Femur (tissue), 1 donor: ENCODE measurements at places on chromosomes 1 and 21.

GRCh38 chr21:43207868-43208267, 39.1 kb downstream of the CRYAA start:
- DNase-seq = peak; percentile 7

GRCh38 chr1:206895325-206895724, 1.9 kb upstream of the IL24 start:
- DNase-seq = no peak

- no peak for DNase-seq
Observed at GRCh38 chr1:29238620-29239002, 2.3 kb downstream of the PTPRU start.

DNA sequence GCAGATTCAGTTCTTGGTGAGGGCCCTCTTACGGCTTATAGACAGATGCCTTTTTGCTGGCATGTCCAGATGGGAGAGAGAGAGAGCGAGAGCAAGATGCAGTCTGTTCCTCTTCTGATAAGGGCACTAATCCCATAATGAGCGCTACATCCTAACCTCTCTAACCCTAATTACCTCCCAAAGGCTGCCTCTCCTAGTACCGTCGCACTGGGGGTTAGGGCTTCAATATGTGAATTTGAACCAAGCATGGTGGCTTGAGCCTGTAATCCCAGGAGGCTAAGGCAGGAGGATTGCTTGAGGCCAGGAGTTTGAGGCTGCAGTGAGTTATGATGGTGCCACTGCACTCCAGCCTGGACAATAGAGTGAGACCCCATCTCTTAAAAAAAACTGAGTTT, 10.5 kb upstream of the SDE2 start:
- no peak for DNase-seq

DNA sequence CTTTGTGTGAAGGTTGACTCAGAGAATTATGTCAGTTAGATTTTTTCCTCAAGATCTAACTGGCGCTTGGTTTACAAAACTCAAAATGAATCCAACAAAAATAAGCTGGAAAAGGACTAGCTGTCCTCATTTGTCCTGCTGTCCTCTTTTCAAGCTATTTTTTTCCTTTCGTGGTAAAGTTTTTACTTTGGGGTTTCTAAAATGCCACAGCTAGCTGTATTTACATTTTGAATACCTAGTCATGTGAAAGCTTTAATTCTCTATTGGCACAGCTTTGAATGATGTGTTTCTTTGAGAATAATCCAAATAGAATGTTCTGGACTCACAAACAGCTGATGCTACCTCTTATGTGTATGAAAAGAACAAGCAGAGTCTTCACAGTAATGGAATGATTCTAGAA, 673.6 kb upstream of the NR5A2 start:
- DNase-seq = no peak

- no peak for DNase-seq
Observed at GRCh38 chr1:56533197-56533596, 46.2 kb downstream of the PLPP3 start.

- no peak for DNase-seq
Observed at GRCh38 chr1:118564961-118565703, 380.1 kb upstream of the SPAG17 start.

GRCh38 chr1:25819491-25820246, at the start of gene MTFR1L:
MTFR1L (plus strand) TSS chr1:25819954; CDS start chr1:25823105, 3,151 bp downstream.
- DNase-seq = peak; percentile 92

GRCh38 chr1:24319312-24319863, at the start of gene GRHL3:
GRHL3 (plus strand) TSS chr1:24319357; CDS start chr1:24319552, 195 bp downstream.
- DNase-seq = no peak

DNA sequence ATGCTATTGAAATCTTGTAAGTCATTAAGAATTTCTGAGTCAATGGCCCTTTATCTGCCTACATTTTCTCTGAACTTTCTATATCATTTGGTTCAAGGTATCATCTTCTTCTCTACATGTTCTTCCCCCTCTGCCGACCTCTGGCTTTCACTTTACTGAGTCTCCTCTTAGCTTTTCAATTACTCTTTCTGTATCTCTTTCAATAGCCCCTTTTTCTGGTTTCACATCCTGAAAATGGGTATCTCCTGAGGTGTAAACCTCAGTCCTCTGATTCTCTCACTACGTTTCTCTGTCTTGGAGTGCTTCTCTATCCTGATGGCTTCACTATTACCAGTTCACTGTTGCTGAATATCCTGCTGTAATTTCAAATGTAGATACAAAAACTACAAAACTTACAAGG, 98.9 kb downstream of the LYST start:
- DNase-seq = no peak

DNA sequence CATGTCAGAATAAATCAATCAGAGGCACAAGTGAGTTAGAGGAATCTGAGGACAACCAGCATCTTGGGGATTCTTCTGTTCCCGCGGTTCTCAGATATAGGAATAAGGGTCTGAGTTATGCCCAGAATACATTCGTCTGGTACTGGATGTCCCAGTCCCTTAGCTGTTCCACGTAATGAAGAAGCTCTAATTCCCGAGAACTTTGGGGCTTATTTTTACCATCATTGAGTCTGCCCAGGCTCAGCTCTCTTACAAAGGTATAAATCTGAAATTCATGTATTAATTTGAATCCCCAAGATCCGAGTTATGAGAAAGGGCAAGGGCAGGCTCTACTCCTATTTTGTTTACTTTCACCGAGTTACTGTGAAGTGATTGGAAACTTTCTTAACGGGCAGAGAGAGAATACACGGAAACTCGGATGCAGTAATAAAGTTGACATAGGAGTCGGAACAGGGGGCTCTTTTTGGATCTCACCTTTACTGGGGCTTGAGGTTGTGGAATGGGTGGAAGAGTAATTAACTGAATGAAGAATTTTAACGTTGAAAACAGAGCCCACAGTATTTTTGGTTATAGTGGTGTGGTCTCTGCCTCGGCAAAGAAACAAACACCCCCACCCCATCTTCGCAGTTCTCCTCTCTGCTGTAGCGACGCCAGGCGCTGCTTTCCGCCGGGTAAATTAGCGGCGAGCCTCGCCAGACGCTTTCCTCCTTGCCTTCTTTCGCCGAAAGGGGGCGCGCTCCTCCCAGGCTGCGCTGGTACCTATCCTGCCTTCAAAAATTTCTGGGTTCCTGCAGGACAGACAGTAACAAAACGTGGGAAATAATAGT, 7.1 kb downstream of the PRRX1 start:
- DNase-seq = peak; percentile 86

- DNase-seq = no peak
Observed at GRCh38 chr1:57820356-57821095, 396.7 kb upstream of the DAB1 start.

DNA sequence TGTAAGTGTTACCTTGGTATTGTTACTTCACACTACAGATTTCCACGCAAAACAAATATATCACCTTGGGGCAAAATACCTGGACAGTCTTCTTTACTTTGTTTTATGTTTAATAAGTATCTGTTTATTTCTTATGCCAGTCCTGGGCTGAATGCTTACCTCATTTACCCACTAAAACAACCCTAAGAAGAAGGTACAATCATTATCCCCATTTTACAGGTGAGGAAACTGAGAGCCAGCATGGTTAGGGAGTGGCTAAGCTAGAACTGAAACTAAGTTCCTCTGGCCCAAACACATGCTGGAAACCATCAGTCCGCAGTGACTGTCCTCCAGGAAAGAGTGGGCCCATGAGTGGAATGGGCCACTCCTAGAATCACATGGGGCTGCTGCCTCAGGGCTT, 13.0 kb upstream of the GUCA2B start:
- DNase-seq = no peak
